ENCODE measurements at places on chromosomes 11 and 22.

GRCh38 chr11:112279901-112280267, 19.2 kb upstream of the PLET1 start:
- peaks cover 7% of the 10 kb centered on the region for H3K4me1 ChIP-seq
- DNase-seq, result peak; percentile 58
- H3K27me3 ChIP-seq, result peaks cover 23% of the 10 kb centered on the region

DNA sequence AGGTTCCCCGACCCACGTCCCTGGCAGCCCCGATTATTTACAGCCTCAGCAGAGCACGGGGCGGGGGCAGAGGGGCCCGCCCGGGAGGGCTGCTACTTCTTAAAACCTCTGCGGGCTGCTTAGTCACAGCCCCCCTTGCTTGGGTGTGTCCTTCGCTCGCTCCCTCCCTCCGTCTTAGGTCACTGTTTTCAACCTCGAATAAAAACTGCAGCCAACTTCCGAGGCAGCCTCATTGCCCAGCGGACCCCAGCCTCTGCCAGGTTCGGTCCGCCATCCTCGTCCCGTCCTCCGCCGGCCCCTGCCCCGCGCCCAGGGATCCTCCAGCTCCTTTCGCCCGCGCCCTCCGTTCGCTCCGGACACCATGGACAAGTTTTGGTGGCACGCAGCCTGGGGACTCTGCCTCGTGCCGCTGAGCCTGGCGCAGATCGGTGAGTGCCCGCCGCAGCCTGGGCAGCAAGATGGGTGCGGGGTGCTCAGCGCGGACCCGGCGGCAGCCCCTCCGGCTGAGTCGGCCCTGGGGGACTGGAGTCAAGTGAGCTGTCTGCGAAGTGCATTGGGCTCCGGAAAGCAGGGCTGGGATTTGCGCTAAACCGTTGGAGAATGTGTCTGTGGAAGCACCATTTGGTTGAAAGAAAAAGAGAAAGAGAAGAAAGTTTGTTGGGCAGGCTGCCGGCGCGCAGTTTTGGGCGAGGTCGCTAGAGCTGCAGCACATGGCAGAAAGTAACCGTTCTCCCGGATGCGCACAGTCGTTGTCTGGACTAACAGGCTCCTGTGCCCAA, at the start of gene CD44:
Gene CD44 (plus strand): TSS at position 229 of the 779 bp plus-strand sequence. CDS start 133 bp downstream, at position 362.
- peak within 1 kb of the TSS; percentile 78 for H3K27ac ChIP-seq
- peak within 1 kb of the TSS; percentile 89 for H3K4me3 ChIP-seq
- H3K27me3 ChIP-seq, result no peaks in the 10 kb centered on the region
- peaks cover 43% of the 10 kb centered on the region for H3K36me3 ChIP-seq
- DNase-seq, result peak; percentile 88
- H3K4me1 ChIP-seq, result peaks cover 23% of the 10 kb centered on the region

GRCh38 chr22:42553475-42554361, at the start of gene SERHL2:
Gene SERHL2 (plus strand): TSS chr22:42553956. CDS start chr22:42554021, 65 bp downstream.
- peaks cover 8% of the 10 kb centered on the region for H3K27me3 ChIP-seq
- peak; percentile 79 for DNase-seq
- peaks cover 10% of the 10 kb centered on the region for H3K4me1 ChIP-seq
- no peaks in the 10 kb centered on the region for H3K36me3 ChIP-seq
- peak within 1 kb of the TSS; percentile 86 for H3K4me3 ChIP-seq

DNA sequence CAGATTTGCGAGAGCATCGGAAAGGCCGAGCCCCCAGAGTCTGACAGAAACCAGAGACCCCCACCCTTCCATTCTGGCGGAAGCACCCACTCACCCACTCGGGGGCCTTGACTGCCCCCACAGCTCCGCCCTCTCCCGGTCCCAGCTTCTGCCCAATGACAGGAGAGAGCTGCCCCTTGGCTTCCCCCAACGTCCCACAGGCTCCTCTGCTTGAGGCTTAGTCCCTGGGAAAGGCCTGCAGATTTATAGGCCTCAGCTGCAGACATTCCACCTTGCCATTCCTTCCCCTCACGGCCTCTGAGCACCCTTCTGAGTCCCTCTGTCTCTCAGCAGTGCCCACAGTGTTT, 125.0 kb upstream of the NCAM1 start:
- peaks cover 7% of the 10 kb centered on the region for H3K27me3 ChIP-seq
- H3K4me3 ChIP-seq, result no peak overlapping the region
- no peaks in the 10 kb centered on the region for H3K36me3 ChIP-seq
- H3K4me1 ChIP-seq, result no peaks in the 10 kb centered on the region

DNA sequence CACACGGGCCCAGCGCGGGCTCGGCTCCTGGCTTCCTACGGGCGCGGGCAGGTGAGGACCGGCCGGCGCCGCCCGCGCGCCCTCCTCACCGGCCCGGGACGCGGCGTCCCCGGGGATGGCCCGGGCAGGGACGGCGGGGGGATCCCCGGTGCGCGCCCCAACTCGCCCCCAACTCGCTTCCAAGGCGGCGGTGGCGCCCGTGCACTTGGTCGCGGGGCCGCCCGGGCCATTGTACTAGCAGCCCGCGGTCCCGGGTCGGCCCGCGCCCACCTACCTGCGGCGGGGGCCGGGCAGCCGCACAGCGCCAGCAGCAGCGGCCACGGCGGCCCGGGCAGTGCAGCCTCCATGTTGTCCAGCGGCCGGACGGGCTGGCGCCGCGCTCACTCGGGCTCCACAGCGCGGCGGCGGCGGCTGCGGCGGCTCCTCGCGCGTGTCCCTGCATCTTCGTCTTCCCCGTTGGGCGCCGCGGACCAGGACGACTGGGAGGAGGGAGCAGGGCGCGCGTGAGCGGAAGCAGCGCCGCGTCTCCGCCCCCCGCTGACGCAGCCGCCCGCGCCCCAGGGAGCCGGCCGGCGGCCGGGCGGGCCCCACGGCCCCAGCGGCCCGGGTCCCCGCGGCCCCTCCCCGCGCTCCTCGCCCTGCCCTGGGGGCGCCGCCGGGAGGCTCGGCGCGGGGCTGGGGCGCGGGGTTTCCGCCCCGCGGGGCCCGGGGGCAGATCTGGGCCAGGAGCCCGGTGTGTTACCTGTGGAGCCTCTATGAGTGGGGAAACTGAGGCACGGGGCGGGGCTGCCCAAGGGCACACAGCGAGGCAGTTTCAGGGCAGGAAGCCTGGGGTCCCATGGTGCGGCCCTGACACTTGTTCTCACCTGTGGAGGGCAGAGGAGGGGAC, 159.3 kb upstream of the GRK3 start:
- H3K4me3 ChIP-seq, result peak overlapping the region; percentile 79
- H3K36me3 ChIP-seq, result no peaks in the 10 kb centered on the region
- H3K27ac ChIP-seq, result no peak overlapping the region
- DNase-seq, result peak; percentile 76
- H3K27me3 ChIP-seq, result no peaks in the 10 kb centered on the region

GRCh38 chr22:27755521-27756211, 45.9 kb downstream of the MN1 start:
- no peak overlapping the region for H3K4me3 ChIP-seq
- peaks cover 66% of the 10 kb centered on the region for H3K36me3 ChIP-seq
- peaks cover 47% of the 10 kb centered on the region for H3K4me1 ChIP-seq
- DNase-seq, result no peak

GRCh38 chr11:104588446-104588845, 309.8 kb downstream of the CASP12 start:
- H3K27me3 ChIP-seq, result no peaks in the 10 kb centered on the region
- H3K4me3 ChIP-seq, result no peak overlapping the region
- H3K36me3 ChIP-seq, result no peaks in the 10 kb centered on the region
- no peaks in the 10 kb centered on the region for H3K4me1 ChIP-seq

DNA sequence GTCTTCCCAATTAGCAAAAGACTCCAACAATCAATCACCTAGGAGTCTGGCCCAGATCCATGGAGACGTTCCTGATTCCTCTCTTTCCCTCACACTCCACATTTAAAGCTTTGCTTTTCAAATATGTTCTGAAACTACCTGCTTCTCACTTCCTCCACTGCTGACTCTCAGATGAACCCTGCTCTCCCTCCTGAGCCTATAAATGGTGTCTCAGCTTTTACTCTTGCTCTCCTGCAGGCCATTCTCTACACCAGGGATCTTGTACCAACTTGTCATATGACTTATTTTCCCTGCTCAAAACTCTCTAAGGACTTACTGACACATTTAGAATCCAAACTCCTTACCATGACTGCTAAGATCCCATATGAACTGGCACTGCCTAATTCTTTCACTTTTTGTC, 138.4 kb upstream of the DDI1 start:
- no peak overlapping the region for H3K4me3 ChIP-seq
- peak; percentile 8 for DNase-seq
- H3K27me3 ChIP-seq, result no peaks in the 10 kb centered on the region
- H3K27ac ChIP-seq, result no peak overlapping the region
- H3K4me1 ChIP-seq, result no peaks in the 10 kb centered on the region

GRCh38 chr11:65498042-65498726, 661 bp upstream of the MALAT1 start:
- H3K4me1 ChIP-seq, result peaks cover 14% of the 10 kb centered on the region
- peak; percentile 82 for DNase-seq
- no peaks in the 10 kb centered on the region for H3K27me3 ChIP-seq
- peaks cover 38% of the 10 kb centered on the region for H3K36me3 ChIP-seq
- H3K4me3 ChIP-seq, result peak overlapping the region; percentile 90

- H3K27me3 ChIP-seq, result peaks cover 90% of the 10 kb centered on the region
- H3K4me3 ChIP-seq, result no peak overlapping the region
- DNase-seq, result no peak
These were observed 2.3 kb upstream of the IL17REL start for GRCh38 chr22:50014655-50015401.

Measured in mesenchymal stem cell (in vitro differentiated cells and primary cell).